Stimulated activated CD4-positive, alpha-beta T cell treated with anti-CD3 and anti-CD28 coated beads, Interleukin-4, amount 100 ng/mL, for 1 hour (primary cell): ENCODE measurements at places on chromosomes 12 and 14.
A peak's percentile ranks its signal among the peaks of the same experiment; 100 is the strongest.

DNA sequence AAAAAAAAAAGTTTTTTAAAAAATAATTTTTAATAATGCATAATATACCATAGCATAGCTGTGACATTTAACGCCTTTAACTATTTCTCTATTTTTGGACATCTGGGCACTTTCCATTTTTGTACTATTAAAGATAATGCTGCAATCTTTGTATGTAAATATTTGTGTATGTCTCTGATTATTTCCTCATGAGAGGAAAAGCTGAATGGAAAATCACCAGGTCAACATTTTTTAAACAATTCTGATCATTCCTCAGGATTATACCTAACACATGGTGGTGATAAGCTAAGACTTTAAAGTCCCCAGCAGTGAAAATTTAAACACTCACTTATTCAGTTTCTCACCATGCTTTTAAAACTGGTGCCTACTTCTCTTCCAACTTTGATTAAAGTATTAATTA, 31.3 kb upstream of the NR1H4 start:
- no peak for DNase-seq

- DNase-seq = peak; percentile 63
These were observed 24.8 kb downstream of the CLECL1 start for GRCh38 chr12:9707864-9708808.

GRCh38 chr12:62603811-62604098, 137.1 kb downstream of the MON2 start:
- no peak for DNase-seq

- DNase-seq = peak; percentile 36
These were observed at the start of gene RIN3 for GRCh38 chr14:92513204-92513965. RIN3 (plus strand) TSS chr14:92513781; CDS start chr14:92513933, 152 bp downstream.

GRCh38 chr12:113861708-113862312, 104.3 kb downstream of the RBM19 start:
- no peak for DNase-seq

DNA sequence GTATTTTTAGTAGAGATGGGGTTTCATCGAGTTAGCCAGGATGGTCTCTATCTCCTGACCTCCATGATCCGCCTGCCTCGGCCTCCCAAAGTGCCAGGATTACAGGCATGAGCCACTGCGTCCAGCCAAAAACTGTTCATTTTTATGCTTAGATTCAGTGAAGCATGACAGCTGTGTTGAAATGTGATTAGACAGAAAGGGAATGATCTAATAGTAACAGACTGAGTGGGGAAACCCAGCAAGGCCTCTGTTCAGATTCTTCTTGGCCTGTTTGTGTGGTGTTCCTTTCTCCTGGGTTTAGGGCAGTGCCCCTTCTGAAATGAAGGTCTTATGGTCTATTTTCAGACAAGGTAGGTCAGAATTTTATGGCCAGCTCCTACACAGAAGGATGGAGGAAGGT, 11.8 kb upstream of the ABCD4 start:
- no peak for DNase-seq

- no peak for DNase-seq
These were observed 1970.2 kb upstream of the FLRT2 start for GRCh38 chr14:83559721-83560120.

- DNase-seq = no peak
These were observed 139.8 kb downstream of the CALM1 start for GRCh38 chr14:90536511-90537191.

DNA sequence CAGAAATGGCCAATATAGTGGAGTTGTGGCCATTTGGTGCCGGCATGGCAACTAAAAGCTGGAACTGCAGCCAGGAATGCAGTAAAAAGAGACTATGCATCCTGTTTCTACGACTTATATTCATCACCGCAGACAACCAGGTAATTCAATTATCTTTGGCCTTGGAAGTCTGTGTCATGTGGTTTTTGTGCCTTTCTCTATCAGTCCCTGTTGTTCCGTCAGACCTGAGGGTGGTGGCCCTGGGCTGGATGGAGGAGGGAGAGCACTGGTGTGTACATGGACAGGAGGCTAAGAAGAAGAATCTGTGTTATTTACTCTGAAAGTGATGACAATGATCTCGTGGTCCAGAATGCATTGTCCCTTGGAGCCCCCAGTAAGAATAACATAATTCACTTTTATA, 852.6 kb downstream of the VRK1 start:
- no peak for DNase-seq

DNA sequence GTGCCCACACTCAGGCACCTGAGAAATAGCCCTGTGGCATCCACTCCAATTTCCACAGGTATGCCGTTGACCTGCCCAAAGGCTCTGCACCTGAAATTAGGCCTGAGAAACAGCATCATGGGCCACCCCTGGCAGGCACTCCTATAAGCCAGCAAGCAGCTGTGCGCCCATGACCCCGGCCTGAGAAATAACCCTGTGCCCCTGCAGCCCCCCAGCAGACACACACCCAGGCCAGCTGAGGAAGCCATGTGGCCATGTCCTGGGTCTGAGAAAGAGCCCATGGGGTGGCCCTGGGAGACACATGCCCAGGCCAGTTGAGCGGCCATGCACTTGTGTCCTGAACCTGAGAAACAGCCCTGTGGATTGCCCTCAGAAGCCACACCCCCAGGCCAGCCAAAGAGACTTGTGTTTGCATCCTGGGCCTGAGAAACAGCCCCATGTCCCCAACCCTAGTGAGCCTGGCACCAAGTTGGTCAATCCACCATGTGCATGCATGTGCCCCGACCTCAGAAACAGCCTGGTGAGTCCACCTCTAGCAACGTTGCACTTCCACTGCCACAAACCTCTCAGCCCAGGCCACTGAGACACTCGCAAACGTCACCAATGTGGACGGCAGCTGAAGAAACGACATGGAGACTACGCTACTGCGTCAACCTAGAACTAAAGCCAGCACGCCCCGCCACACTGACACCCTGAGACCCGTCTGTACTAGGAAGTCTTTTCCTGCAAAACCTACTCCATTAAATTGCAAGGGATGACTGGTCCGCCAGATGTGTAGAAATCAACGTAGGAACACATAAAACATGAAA, 411.9 kb downstream of the TMEM121 start:
- DNase-seq = no peak

- DNase-seq = peak; percentile 40
These were observed 2.1 kb upstream of the UBC start for GRCh38 chr12:124916374-124917134.

GRCh38 chr12:21638054-21638891, 19.4 kb downstream of the LDHB start:
- no peak for DNase-seq

DNA sequence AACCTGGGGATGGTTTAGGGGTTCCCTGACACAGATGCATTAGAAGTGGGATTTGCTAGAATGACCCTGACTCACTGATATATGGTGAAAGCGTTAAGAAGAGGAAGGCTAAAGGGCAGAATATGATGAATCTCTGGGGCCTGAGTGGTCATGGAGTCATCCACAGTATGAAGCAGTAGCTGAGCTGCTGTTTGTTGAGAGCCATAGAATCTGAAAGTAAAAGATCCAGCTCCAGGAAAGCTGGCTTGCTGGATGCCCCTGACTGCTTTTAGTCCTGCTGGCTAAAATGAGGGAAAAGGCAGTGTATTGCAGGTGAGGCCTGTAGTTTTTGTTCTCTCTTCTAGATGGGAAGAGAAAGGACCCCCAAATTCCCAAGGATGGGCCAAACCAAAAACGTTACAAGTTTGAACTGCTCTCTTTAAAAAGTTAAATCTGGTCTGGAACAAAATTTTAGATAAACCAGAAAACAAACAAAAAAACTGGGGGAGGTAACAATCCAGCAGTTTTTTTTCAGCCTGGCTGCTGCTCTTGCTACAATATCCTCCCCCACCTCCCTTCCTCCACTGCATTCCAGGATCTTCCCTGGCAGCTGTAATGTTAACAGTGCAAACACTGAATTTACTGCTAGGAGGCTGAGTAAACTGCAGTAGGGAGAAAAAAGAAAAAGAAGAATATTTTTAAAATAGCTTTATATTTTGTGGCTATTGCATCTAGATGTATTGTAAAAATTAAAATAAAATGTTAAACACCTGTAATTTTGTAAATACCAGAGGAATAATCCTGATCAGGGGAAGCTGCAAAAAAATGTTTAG, 16.5 kb downstream of the SEL1L start:
- DNase-seq = no peak

- DNase-seq = no peak
These were observed 3.0 kb downstream of the ARG2 start for GRCh38 chr14:67622675-67623074.

DNA sequence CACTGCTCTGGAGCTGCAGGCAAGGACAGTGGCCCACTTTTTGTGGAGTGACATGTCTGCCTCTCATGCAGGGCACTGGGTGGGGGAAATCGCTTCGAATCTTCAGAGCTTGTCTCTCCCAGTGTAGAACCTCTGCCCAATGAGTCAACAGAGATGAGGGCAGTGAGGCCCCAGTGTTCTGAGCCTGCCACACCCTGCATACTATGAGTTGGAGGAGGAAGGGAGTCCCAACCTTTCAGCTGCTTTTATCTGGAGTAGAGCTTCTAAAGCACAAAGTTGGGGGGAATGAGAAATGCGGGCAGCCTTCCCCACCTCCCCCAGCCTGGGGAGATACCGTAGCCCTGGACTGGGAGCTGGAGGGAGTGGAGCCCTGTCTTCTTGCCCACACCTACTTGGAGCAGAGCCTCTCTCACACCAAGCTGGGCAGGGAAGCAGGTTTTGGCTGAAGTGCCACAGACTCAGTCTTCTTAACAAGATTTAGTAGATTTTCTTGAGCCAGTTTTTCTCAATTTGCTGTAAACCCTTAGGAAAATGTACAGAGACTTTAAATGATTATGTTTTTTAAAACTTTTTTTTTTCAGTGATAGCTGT, 159.1 kb downstream of the ADGRD1 start:
- DNase-seq = no peak

- no peak for DNase-seq
These were observed 396.2 kb downstream of the NUAK1 start for GRCh38 chr12:105742567-105742874.

DNA sequence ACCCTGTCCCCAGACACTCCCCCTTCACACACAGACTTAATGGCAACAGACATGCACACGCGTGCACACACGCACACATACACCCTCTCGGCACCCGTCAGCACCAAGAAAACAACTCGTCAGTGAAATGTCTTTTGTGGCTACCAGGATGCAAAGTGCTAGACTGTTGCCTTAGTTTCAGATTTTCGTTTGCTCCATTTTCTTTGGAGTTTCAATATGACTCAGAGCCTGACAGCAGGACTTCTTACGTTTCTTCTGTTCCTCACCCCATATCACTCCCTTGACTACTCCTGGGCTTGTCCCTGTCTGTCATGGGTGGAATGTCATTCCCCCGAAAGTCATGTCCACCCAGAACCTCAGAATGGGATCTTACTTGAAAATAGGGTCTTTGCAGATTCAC, 182.9 kb downstream of the GLT1D1 start:
- no peak for DNase-seq

DNA sequence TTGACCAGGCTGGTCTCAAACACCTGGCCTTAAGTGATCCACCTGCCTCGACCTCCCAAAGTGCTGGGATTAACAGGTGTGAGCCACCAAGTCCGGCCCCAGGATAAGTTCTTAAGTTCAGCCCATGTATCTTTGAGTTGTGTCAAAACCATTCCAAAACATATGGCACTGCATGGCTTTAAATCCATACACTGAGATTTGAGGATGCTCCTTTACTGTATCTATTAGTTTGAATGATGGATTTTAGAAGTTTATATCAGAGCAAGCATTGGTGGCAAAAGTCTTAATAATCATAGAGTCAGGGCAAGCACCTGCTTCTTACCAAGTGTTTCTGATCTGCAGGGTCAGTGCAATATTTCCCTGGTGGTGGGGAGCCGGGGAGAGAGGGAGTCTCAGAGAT, 6.1 kb downstream of the KRT6B start:
- no peak for DNase-seq

GRCh38 chr12:103093499-103094106, 136.1 kb downstream of the ASCL1 start:
- DNase-seq = no peak

GRCh38 chr12:65403188-65403587, 124.7 kb downstream of the MSRB3 start:
- no peak for DNase-seq

- DNase-seq = no peak
These were observed 21.1 kb downstream of the ZFHX2 start for GRCh38 chr14:23530375-23531055.

DNA sequence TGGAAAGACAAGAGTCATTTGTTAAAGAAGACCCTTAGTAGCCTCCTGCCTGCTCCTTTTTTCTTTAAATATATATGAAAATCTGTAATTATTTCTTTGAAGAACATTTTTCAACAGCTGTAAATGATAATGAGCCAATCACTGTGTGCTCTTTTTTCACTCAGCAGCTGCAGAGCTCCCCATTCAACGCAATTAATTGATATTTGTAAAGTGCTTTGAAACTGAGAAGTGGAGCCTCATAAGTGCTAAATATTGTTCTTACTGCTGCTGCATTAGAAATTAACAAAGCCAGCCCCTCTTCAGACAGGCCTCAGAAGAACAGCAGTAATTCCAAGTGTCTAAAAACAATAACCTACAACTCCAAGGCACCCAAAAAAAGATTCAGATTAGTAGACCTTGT, 224.3 kb downstream of the GXYLT1 start:
- DNase-seq = no peak

DNA sequence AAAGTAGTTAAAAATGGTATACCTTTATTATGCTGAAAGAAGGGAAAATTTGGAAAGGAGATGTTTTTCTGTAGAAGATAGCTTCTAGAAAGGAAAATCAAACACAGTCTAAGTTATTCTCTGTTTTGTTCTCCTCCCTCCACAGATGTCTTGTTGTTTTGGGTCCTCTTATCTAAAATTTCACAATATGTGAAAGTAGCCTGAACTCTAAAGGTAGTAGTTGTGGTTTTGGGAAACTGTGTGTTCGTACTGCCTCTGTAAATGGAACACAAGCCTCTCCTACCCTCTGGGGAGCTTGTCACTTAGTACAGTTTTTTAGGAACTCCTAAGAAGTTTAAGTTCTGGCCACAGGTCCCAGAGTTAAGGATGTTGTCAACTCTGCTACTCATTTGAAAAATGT, 112.6 kb downstream of the CRADD start:
- DNase-seq = no peak

- no peak for DNase-seq
These were observed 41.6 kb downstream of the ITPK1 start for GRCh38 chr14:93073910-93074769.

DNA sequence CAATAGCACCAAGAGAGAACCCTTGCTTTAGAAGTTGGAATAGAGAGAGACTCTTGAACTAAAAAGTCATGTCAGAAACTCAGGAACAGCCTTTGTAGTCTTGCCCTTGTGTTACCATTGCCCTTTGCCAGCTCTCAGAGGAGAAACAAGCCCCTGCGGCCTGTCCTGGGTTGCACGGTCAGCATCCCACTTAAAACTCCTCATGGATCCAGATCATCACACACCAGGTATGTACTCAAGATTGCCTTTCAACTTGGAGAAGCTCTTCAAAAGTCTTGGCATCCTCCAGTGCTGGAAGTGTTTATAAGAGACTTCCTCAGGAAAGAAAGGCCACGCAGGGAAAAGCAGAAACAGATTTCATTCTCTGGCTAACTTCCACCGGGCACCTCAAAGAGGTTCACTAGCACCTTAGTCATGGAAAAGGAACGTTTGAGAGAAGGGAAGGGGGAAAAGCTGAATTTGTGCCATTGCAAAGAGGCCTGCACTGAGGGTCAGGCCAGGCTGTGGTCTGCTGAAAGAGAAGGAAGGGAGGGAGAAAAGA, 594.2 kb downstream of the MED13L start:
- DNase-seq = no peak
